ENCODE measurements at places on chromosomes 7 and 10.

DNA sequence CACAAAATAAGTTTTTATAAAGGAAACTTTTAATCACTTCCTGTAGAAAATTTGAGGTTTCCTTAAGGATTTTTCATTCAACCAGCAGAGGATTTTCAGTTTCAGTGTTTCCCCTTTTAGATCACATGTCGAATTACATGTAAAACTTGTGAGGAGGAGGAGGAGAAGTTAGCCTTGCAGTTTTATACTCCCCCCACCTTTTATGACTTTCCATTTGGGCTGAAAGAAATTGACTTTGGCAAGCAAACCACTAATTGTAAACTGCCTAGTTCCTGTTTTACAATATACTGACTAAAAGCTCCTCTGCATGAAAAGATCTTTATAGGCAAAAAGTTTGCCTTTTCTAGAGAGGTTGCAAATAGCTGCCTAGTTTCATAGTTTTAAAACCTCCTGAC, 3.0 kb downstream of the BAMBI start:
- no peak for DNase-seq

DNA sequence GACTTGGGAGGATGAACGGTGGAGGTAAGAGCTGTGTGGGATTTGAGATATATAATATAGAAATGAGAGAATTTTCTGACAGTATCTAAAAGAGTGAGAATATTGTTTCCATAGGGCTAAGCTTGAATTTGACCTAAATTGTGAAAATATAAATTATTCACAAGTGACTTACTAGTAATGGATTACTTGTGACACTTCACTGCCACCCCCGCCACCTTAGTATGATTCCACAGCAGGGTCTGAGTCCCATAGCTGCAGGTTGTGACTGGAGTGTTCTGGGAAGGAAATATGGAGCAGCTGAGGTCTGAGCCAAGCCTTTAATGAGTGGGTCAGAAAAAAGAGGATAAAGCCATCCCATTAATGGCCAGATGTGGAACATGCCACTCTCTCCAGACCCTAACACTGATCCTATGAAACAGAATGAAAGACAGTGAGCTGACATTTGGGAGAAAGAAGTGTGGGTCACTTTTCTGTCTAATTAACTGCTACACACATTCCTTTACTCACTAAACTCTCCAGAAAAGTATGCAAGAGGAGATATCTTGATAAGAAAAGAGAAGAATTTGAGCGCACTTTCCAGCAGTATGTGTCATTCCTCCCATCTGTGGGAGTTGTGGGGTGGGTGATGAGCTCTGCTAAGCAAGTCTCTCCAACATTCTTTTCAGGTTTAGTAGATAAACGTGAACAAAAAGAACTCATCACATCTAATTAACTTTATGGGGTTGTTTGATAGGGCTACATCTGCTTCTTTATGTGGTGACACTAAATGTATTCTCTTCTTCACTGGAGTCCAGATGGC, 1193.4 kb downstream of the SORCS3 start:
- DNase-seq: no peak

DNA sequence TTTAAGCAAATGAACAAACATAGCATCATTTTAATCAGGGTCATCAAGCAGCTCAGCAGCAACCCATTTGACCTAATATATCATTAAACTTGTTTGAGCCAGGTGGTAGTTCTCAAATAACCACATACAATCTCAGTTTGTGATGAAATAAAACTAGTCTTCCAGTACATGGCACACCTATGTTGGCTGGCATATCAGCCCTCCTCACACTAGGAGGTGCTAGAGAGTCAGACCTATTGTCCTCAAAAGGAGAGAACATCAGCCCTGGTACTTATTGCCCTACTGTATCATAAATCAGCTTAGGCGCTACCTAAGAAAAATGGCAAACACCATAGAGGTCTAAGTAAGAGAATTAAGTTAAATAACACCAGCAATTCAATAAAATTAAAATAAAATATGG, 81.7 kb downstream of the CABCOCO1 start:
- DNase-seq: no peak

DNA sequence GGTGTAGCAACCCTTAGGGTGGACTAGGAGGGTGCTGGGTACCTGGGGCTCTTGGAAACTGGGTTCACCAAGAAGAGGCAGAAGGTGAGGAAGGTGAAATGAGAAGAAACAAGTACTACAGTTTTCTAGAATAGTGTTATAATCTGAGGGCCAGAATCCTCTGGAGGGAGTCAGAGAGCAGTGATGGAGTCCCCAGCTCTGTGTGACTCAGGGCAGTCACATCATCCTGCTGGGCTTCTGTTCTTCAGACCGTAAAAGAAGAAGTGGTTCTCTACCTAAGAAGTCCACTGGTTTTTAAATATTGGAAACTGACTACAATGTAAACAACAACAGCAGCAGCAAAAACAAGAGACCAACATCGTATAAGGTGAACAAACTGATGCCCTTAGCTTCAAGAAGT, 197.3 kb downstream of the PRPF18 start:
- no peak for DNase-seq

- DNase-seq: no peak
Observed at GRCh38 chr10:110686047-110686446, 41.9 kb downstream of the RBM20 start.

DNA sequence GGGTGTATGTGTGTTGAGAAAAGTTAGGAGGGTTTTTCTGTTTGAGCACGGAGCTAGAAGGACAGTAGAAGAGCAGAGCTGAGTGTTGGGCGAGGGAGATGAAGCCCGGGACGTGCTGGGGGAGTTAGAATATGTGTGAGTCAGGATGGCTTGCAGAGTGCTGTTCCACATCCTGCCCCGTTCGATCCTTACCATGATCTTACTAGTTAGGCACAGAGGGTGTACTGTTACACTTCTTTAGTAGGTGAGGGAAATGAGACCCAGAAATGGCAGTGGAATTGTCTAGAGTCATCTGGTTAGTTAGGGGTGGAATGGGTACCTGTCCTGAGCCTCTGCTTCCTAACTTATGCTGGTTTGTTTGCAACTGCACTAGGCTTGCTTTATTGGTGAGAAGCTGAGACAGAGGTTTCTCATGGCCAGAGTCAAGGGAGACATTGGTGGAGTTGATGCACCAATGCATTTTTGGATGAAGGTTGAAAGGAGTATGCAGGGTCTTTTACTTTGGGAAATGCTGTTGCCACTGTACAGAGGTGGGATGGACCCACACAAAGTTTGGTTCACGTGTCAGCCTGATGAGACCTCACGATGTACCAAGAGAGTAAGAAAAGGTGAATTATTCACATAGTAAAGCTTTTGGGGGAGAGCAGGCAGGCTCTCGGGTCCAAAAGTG, 42.4 kb downstream of the CCNY start:
- no peak for DNase-seq

DNA sequence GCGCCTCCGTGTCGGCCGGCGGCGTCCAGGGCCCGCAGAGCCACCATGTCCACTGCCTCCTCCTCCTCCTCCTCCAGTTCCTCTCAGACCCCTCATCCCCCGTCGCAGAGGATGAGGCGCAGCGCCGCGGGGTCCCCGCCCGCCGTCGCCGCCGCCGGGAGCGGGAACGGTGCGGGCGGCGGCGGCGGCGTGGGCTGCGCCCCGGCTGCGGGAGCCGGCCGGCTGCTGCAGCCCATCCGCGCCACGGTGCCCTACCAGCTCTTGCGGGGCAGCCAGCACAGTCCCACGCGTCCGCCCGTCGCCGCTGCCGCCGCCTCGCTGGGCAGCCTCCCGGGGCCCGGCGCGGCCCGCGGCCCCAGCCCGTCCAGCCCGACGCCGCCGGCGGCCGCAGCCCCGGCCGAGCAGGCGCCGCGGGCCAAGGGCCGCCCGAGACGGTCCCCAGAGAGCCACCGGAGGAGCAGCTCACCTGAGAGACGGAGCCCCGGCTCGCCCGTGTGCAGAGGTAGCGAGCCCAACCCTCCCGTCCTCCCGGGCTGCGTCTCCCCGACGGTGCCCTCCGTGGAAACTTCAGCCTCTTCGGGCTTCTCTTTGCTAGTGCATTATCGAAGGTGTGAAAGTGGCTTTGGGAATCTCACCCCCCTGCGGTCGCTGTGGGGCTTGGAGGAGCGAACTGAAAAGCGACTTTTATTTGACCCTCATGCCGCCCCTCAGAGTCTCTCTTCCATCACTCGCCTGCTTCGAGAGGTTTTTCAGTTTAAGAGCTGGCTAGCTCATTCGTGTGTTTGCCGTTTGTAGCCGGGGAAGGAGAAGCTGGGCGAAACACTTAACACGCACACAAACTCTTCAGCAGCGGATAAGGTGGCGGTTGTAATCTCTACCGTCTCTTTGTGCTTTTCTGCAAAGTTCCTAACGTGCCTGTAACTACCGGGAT, 975 bp downstream of the GLCCI1 start:
- DNase-seq: peak; percentile 30

GRCh38 chr7:30627026-30627425, 32.3 kb downstream of the GARS1 start:
- DNase-seq: no peak

DNA sequence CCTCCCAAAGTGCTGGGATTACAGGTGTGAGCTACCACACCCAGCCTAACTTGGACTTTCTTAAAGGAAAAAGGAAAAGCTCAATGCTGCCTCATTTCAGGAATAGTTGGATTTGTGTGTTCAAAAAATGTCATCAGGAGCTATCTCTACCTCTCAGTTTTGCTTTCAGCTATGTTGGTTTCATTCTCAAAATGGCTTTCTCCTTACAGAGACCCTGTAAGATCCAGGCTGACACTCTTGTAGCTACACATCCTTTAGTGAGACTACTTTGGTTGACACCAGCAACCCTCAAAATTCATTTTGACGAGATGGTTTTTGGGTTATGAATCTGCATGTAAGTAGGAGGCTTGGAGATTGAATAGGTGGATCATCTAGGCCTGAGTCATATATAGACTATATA, 269.7 kb upstream of the SORCS1 start:
- no peak for DNase-seq

DNA sequence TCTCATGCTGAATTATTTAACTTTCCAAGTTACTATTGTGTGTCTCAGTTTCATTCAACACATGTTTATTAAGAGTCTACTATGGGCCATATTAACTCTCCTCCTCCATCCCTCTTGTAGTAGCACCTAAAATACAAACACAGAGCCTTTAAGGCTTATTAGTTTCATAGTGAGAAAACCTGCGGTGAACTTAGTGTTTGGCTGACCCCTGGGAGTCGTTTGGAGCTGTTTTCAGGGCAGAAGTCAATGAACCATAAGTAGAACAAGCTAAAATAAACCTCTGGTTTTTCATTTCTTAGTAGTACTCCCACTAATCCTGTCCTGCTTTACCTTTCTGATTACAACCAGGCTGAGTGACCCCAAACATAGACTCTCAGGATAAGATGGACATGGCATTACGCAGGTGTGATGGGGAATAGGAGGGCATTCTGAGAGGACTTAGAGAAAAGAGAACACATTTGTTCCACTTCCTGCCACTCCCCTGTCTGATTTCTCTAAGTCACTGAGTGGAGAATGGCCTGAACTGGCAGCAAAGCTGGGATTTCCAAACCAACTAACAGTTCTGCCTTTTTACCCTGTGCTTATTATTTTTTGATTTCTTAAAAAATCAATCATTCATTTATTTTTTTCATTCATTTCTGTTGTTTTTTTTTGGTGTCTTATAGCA, 74.5 kb downstream of the LRMDA start:
- no peak for DNase-seq

DNA sequence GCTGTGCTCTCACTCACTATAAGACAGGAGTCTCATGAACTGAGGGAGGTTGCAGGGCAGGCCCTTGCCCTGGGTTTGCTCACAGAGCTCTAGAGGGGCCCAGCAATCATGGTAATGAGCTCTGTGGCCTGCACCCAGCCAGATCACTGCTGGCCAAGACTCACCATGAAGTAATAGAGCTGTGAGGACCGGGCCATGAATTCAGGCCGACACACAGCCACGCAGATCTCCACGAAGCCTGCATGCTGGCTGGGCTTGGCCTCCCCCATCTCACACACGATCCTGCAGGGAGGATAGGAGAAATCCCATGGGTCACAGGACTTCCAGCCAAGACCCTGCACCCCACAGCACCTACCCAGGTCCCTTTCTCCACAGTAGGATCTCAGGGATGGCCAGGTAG, 382.4 kb downstream of the PLXNA4 start:
- no peak for DNase-seq

All from stimulated activated CD8-positive, alpha-beta memory T cell treated with anti-CD3 and anti-CD28 coated beads, Interleukin-12 subunit alpha, Interleukin-12 subunit beta, amount 100 ng/mL, for 4 hours (primary cell).